ENCODE measurements at places on chromosomes 1 and 21. TPM values are rescaled to one million over a fixed set of nuclear protein-coding genes. Genes with fewer than 3 reads are reported as not detected.

Gene AIRE
- total RNA-seq, result 0.75 TPM

Gene KMO
- not detected for total RNA-seq

DNA sequence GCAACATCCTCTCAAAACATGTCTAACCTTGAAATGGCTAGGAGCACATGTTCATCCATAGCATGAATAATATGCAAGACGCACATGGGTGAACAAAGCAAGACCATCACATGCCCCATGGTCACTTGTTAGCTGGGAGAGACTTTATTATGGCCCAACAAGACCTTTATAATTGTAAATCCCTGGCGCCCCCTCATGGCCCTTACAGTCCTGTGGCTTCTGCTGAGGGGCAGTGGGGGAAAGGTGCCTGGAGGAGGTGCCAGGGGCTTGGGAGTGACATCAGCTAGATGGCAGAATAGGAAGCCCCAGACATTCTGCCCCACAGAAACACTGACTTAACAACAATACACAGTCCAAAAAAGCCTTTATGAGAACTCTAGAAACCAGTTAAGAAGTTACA, 51.7 kb downstream of the CSMD2 start:
- no peak for DNase-seq

Gene KRTAP21-1
- not detected for total RNA-seq

Gene PADI1
- not detected for total RNA-seq

Measured in ascending aorta (tissue), 2 donors.